Retina (tissue), 1 donor: ENCODE measurements at places on chromosomes 6 and 20.

DNA sequence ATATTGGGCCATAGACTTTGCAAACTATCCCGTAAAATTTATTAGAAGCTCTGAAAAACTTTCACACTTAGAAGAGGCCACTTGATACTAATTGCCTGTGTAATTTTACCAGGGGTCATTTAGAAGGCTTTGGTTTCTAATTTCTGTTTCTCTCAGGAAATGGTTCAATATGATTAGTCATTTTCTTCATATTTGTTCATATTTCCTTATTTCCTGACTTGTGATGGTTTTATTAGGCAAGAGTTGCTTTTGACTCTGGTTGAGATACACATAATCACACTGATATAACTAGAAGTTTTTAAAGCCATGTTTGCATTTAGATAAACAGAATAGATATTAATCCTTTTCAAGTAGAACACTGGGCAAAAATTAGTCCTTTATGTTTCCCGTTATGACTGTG lies 11.8 kb upstream of the HBS1L start:
- DNase-seq, result no peak

DNA sequence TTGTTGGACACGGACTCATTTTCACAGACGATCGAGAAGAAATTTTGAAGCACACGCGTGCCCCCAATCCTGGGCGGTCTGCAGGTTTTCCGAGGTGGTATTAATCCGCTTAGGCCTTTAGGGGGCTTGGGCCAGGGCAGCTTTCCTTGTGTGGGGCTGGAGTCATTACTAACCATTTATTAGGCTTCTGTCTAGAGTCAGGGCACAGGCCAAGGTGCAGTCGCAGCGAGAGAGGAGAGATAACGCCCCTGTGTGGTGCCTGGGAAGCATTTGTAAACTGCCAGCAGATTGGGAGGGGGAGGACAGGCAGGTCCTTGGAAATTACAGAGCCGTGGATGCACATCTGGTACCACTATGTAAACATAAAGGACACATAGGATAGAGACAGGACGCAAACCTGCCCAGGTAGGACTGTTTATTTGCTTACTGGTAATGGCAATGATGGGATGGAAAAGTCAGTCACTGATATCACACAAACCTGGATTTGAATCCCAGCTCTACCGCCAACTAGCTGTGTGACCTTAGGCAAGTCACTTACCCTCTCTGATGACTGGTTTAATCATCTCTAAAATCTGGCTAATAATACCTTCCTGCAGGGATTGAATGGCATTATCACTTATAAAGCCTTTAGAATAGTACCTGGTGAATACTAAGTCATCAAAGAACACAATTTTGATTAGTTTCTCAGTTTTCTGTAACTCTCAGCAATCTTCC lies 76.4 kb downstream of the TMEM242 start:
- no peak for DNase-seq

GRCh38 chr20:13423472-13424173 lies 202.5 kb downstream of the ISM1 start:
- DNase-seq, result no peak

DNA sequence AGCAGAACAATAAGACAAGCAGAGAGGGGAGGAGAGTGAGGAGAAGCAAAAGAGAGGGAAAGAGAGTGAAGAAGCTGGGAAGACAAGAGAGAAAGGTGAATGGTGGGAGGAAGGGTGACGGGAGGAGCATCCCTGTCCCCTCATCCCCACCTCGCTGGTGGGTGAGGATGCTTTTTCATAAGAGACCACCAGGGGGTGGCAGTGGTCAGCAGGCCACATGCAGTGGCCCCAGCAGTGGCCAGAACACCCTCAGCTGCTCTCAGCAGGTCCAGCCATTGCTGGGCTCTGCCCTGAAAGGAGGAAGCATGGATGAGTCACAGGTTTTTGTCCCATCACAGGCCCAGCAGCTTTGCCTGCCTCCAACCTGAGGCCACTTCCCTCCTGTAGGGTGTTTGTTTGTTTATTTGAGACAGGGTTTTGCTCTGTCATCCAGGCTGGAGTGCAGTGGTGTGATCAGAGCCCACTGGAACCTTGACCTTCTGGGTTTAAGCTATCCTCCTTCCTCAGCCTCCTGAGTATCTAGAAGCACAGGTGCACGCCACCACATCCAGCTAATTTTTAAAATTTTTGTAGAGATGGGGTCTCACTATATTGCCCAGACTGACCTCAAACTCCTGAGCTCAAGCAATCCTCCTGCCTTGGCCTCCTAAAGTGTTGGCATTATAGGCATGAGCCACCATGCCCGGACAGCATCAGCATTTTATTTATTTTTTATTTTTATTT lies 24.0 kb downstream of the FGD2 start:
- peak; percentile 72 for DNase-seq

GRCh38 chr20:55500130-55500529 lies 505.2 kb downstream of the CBLN4 start:
- DNase-seq, result no peak
